ENCODE measurements at places on chromosomes 1 and 21. TPM values are rescaled to one million over a fixed set of nuclear protein-coding genes. Genes with fewer than 3 reads are reported as not detected.
A peak's percentile ranks its signal among the peaks of the same experiment; 100 is the strongest.

GRCh38 chr1:219708919-219709543 lies 96.1 kb upstream of the ZC3H11B start:
- H3K4me3 ChIP-seq: no peak overlapping the region
- H3K27ac ChIP-seq: no peak overlapping the region
- no peaks in the 10 kb centered on the region for H3K27me3 ChIP-seq
- DNase-seq: no peak
- H3K4me1 ChIP-seq: peaks cover 25% of the 10 kb centered on the region
- H3K36me3 ChIP-seq: no peaks in the 10 kb centered on the region

- no peak overlapping the region for H3K4me3 ChIP-seq
- peaks cover 48% of the 10 kb centered on the region for H3K27me3 ChIP-seq
- DNase-seq: no peak
- no peak overlapping the region for H3K27ac ChIP-seq
- no peaks in the 10 kb centered on the region for H3K4me1 ChIP-seq
These were observed 5.4 kb upstream of the ADORA1 start for GRCh38 chr1:203122159-203122558.

GRCh38 chr21:28256420-28256831 lies 736.3 kb downstream of the LTN1 start:
- peaks cover 19% of the 10 kb centered on the region for H3K4me1 ChIP-seq
- DNase-seq: no peak
- H3K27ac ChIP-seq: no peak overlapping the region
- H3K27me3 ChIP-seq: no peaks in the 10 kb centered on the region

- no peak overlapping the region for H3K27ac ChIP-seq
- H3K27me3 ChIP-seq: 0 out of 2 replicates have a peak, but pooled peaks cover 3% of the 10 kb centered on the region
- no peaks in the 10 kb centered on the region for H3K4me1 ChIP-seq
These were observed 553.6 kb downstream of the NUF2 start for GRCh38 chr1:163875200-163875926.

GRCh38 chr1:94160811-94161210 lies 39.9 kb upstream of the ABCA4 start:
- H3K4me3 ChIP-seq: no peak overlapping the region
- H3K4me1 ChIP-seq: no peaks in the 10 kb centered on the region
- H3K36me3 ChIP-seq: no peaks in the 10 kb centered on the region
- DNase-seq: peak; percentile 50
- H3K27ac ChIP-seq: no peak overlapping the region
- no peaks in the 10 kb centered on the region for H3K27me3 ChIP-seq

- no peaks in the 10 kb centered on the region for H3K27me3 ChIP-seq
- H3K36me3 ChIP-seq: no peaks in the 10 kb centered on the region
- no peaks in the 10 kb centered on the region for H3K4me1 ChIP-seq
- DNase-seq: no peak
- no peak overlapping the region for H3K4me3 ChIP-seq
These were observed 71.4 kb upstream of the PAPPA2 start for GRCh38 chr1:176391621-176392020.

DNA sequence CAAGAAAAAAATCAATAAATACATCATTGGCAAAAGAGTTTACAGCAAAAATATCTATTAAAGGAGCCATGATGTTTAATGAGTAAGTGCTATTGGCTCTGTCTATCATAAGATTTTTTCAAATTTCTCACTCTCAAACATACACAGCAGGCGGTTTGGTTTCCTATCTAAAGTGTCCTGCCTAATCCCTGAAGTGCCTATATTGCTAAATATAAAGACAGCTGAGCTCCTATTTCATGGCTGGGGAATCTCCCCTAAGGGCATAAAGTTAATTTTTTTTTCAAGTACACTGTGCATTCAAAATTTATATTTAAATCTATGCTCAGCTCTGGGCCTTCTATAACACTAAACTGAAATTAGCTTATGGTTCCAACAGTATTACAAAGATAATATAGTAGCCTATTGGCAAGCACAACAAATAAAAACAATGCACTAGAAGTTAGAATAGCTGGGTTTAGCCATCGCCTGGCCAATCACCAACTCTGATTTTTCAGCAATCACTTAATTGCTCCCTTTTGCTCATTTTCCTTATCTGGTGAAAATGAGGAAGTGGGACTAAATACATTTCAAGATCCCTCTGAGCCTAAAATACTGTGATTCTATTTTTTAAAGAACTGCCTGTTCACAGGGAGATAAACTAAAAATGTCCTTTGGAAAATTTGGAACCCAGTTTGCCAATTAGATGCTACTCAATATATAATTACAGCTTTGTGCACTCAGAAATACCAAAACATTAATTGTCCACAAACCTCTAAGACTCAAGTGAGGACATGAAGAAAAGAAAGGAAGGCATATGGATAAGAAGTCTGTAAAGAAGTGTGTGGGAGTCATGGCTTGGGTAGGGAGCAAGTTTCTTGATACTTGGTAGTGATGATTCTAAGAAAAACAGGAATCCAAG lies 62.5 kb downstream of the WDR64 start:
- H3K4me1 ChIP-seq: peaks cover 23% of the 10 kb centered on the region
- no peak for DNase-seq
- H3K27me3 ChIP-seq: no peaks in the 10 kb centered on the region
- no peaks in the 10 kb centered on the region for H3K36me3 ChIP-seq
- H3K27ac ChIP-seq: no peak overlapping the region

- H3K27me3 ChIP-seq: no peaks in the 10 kb centered on the region
- H3K36me3 ChIP-seq: peaks cover 68% of the 10 kb centered on the region
These were observed 7.0 kb downstream of the UBE2Q1 start for GRCh38 chr1:154551474-154551873.

GRCh38 chr1:200909757-200910239 lies 15.1 kb downstream of the INAVA start:
- H3K36me3 ChIP-seq: peaks cover 73% of the 10 kb centered on the region
- no peak for DNase-seq
- no peak overlapping the region for H3K4me3 ChIP-seq
- H3K27me3 ChIP-seq: no peaks in the 10 kb centered on the region
- peaks cover 18% of the 10 kb centered on the region for H3K4me1 ChIP-seq

- no peak for DNase-seq
- no peaks in the 10 kb centered on the region for H3K4me1 ChIP-seq
- no peak overlapping the region for H3K4me3 ChIP-seq
- no peaks in the 10 kb centered on the region for H3K27me3 ChIP-seq
- H3K27ac ChIP-seq: no peak overlapping the region
These were observed 800 bp upstream of the FAM163A start for GRCh38 chr1:179742291-179742690.

DNA sequence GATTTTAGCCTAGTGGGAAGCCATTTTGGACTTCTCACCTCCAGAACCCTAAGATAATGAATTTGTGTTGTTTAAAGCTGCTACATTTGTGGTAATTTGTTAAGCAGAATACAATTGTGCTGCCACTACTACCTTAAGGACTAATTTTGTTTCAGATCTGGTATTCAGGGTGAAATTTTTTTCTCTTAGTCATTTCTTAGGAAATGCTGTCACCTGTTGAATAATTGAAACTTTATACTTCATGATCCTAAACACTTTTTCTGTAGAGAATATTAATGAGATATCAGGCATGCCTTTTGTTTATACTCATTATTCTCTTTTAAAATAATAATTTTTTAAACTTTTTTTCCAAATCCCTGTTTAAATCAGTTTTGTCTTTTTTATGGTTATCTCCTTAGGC lies 246.8 kb downstream of the TGFB2 start:
- H3K27ac ChIP-seq: peak overlapping the region; percentile 55
- no peaks in the 10 kb centered on the region for H3K27me3 ChIP-seq
- no peak overlapping the region for H3K4me3 ChIP-seq
- H3K36me3 ChIP-seq: no peaks in the 10 kb centered on the region

GRCh38 chr1:150765296-150765976 lies at the start of gene CTSS:
Gene CTSS, minus strand, starts transcription at chr1:150765778. Its CDS starts 1,015 bp downstream, at chr1:150764763.
- peak; percentile 16 for DNase-seq
- no peak within 1 kb of the TSS for H3K4me3 ChIP-seq
- no peaks in the 10 kb centered on the region for H3K36me3 ChIP-seq
- H3K27me3 ChIP-seq: no peaks in the 10 kb centered on the region
- no peak within 1 kb of the TSS for H3K27ac ChIP-seq

DNA sequence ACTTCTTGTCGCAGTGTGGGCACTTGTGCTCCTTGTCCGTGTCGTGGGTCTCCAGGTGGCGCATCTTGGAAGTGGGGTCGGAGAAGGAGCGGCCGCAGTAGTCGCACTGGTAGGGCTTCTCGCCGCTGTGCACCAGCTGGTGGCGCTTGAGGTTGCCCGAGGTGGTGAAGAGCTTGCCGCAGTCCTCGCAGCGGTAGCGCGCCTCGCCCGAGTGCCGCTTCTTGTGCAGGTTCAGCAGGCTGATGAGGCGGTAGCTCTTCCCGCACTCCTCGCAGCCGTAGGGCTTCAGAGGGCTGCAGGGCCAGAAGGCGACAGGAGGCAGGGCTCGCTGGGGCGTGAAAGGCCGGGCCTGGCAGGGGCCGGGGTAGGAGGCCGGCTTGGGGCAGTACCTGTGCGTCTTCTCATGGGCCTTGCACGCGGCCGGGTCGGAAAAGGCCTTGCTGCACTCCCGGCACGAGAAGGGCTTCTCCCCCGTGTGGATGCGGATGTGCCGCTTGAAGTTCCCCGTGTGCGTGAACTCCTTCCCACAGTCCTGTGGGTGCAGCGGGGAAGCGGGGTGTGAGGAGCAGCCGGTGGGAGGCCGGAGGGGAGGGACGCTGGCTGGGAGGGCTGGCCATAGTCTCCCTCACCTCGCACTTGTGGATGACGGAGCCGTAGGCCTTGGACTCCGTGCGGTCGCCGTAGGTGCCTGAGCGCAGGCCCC lies 31.4 kb downstream of the ZBTB17 start:
- no peaks in the 10 kb centered on the region for H3K27me3 ChIP-seq
- DNase-seq: no peak
- H3K27ac ChIP-seq: no peak overlapping the region
- 0 out of 2 replicates have a peak, but pooled peaks cover 3% of the 10 kb centered on the region for H3K4me1 ChIP-seq
- H3K36me3 ChIP-seq: peaks cover 32% of the 10 kb centered on the region

GRCh38 chr1:121471523-121471922 lies 286.7 kb downstream of the SRGAP2C start:
- H3K4me3 ChIP-seq: no peak overlapping the region
- H3K36me3 ChIP-seq: no peaks in the 10 kb centered on the region
- H3K4me1 ChIP-seq: no peaks in the 10 kb centered on the region
- no peaks in the 10 kb centered on the region for H3K27me3 ChIP-seq
- DNase-seq: no peak

GRCh38 chr1:172629170-172629569 lies 29.7 kb upstream of the FASLG start:
- H3K4me1 ChIP-seq: peaks cover 21% of the 10 kb centered on the region
- no peak overlapping the region for H3K4me3 ChIP-seq
- H3K27ac ChIP-seq: no peak overlapping the region
- no peaks in the 10 kb centered on the region for H3K36me3 ChIP-seq
- H3K27me3 ChIP-seq: no peaks in the 10 kb centered on the region

DNA sequence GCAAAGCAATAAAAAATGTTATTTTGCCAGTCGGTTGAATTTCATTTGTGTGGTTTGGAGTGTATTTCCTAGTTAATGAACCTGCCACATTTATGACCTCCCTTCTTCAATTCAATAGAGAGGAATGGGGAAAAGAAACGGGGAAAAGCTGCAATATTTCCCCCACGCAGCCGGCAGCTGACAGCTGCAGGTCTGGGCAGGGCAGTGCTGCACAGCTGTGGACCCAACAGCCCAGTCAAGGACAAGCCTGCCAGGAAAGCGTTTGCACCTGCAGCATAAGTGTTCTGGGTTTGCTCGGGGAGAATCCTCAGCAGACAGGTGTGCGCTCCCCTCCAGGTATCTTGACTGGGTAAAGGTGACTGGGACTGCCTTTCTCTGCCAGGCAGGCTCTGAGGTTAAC lies 53.4 kb downstream of the FBXO2 start:
- H3K4me1 ChIP-seq: no peaks in the 10 kb centered on the region
- H3K36me3 ChIP-seq: no peaks in the 10 kb centered on the region
- no peak overlapping the region for H3K27ac ChIP-seq
- DNase-seq: no peak
- no peak overlapping the region for H3K4me3 ChIP-seq
- peaks cover 14% of the 10 kb centered on the region for H3K27me3 ChIP-seq

GRCh38 chr1:79929356-79929755 lies 922.8 kb upstream of the ADGRL4 start:
- no peaks in the 10 kb centered on the region for H3K27me3 ChIP-seq
- DNase-seq: peak; percentile 72
- no peaks in the 10 kb centered on the region for H3K36me3 ChIP-seq
- no peak overlapping the region for H3K4me3 ChIP-seq
- H3K27ac ChIP-seq: no peak overlapping the region
- peaks cover 4% of the 10 kb centered on the region for H3K4me1 ChIP-seq

DNA sequence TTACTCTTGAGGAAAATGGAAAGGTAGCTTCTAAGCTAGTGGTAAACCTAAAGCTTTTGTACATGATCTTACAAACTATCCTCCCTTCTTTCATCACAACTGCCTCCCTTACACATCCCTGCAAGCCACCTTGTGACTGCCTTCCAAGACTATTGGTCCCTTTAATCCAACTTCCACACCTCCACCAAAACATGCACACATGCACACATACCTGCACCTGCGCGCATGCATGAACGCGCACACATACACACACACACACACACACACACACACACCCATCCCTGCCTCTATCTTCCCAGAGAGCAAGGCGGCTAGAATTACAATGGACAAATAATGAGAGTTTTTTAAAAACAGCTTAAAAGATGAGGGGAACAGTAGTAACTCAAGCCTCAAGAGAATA lies 58.3 kb downstream of the LUZP1 start:
- H3K36me3 ChIP-seq: peaks cover 12% of the 10 kb centered on the region
- no peaks in the 10 kb centered on the region for H3K27me3 ChIP-seq
- H3K4me3 ChIP-seq: no peak overlapping the region
- peaks cover 13% of the 10 kb centered on the region for H3K4me1 ChIP-seq
- H3K27ac ChIP-seq: no peak overlapping the region

DNA sequence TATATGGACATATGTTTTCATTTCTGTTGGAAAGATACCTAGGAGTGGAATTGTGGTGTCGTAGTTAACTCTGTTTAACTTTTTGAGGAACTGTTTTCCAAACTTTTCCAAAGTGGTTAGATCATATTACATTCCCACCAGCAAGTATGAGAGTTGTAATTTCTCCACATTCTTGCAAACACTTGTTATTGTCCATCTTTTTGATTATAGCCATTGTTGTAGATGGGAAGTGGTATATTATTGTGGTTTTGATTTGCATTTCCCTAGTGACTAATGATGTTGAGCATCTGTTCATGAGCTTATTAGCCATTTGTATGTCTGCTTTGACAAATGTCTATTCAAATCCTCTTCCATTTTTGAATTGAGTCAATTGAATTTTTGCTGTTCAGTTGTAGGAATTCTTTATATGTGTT lies 19.8 kb downstream of the CAMTA1 start:
- H3K36me3 ChIP-seq: no peaks in the 10 kb centered on the region
- H3K4me3 ChIP-seq: no peak overlapping the region
- H3K4me1 ChIP-seq: peaks cover 10% of the 10 kb centered on the region

SH3BGR gene
- total RNA-seq: 0.40 TPM

PAQR7 gene
- total RNA-seq: 6.4 TPM

IGSF9 gene
- total RNA-seq: 19.9 TPM

DYNLT5 gene
- not detected for total RNA-seq

YIPF1 gene
- 22.7 TPM for total RNA-seq
